Left colon (tissue), 2 donors: ENCODE measurements at places on chromosomes 5 and 9. TPM values are rescaled to one million over a fixed set of nuclear protein-coding genes. Genes with fewer than 3 reads are reported as not detected.

DNA sequence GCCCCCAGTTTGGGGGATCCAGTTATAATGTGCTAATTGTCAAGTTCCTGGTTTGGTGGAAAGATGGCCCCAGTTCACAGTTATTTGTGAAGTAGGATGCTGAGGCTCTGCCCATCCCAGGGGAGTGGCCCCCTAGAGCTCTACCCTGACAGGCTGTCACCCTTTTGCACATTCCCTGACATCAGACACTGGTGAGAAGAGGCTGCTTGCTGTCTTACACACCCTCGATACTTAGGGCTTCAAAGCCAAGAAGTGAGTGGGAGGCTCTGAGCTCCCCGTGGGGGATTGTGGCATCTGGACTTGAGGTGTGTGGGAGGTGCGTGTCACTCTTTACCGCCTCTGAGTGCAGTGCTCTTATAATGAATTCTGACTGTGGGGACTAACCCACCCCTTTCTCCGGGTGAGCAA lies 168.5 kb downstream of the DOCK2 start:
- DNase-seq, result no peak

The ST8SIA4 gene
- 6.1 TPM for total RNA-seq

The RICTOR gene
- 22.6 TPM for total RNA-seq

DNA sequence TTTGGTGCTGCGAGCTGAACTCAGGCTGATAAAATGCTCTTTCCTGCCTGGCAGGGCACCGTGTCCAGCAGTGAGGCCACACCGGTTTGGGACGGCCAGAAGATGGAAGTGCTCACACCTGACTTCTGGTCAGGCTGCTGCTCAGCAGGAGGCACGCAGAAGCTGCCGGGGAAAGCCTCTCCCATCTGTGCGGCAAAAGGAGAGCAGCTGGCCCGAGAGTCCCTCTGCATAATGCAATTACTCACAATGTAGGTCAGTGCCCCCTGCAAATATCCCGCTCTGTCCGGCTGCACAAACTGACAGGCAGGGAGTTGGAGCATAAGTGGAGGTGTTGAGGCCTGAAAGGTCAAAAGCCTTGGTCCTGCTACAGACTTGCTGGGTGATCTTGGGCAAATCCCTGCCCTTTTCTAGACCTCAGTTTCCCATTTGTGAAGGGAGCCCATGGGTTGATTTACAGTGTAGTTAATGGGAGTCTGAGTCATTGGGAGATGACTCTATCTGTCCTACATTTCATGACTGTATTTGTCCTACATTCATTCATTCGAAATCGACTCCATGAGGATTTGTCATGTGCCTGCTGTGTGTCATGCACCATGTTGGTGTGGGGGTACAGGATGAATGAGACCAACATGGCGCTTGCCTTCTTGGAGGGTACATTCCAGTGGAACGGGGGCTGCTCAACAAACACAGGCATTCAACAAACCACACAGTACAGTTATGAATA lies 61.8 kb upstream of the TBC1D2 start:
- DNase-seq, result no peak

DNA sequence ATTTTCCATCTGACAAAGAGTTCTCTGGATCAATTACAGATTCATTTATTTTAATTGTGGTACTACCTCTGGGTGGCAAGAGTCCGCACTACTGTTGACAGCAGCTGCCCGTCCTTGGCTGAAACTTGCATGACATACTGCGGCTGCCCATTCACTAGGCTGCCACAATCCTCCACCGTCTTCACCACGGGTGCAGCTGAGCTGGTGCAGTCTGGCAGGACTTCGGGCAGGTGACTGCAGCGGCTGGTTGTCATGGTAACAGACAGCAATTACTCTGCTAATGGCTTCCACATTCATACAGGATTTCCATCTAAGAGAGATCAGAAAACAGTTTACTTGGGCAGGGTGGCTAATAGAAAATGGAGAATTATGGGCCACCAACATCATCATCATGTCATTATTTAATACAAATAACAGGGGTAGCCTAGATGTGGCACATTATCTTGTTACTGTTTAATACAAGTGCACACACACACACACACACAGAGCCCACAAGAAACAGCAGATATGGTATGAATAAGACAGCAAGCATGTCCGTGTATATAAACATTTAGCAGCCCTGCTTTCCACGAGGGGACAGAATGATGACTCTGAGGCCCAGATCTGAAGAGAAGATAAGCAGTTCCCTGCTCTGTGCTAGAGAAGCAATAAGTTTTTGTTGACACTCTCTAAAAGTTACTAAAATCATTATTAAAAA lies 112.3 kb downstream of the MARCHF3 start:
- no peak for DNase-seq

- DNase-seq, result peak; percentile 11
These were observed 2124.9 kb downstream of the MAT2B start for GRCh38 chr5:165630261-165630778.

DNA sequence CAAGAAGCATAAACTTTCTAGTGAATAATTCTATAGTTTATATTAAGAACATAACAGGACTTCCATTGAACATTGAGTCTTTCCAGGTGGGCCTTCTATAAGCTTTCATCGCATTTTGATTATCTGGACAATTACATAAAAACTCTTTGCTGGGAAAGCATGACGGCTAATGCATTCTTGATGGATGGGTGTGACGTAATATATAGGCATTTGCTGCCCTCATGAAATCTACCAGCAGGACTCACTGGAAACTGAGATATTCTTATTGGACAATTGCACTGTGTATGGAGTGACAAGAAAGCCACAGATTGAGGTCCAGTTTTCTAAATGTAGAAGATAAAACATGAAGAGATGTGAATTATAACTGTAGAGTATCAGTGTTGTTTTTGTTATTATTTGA lies 15.0 kb downstream of the PTPRD start:
- no peak for DNase-seq

The TAF11L10 gene
- total RNA-seq, result not detected

The RAI14 gene
- 11.3 TPM for total RNA-seq

DNA sequence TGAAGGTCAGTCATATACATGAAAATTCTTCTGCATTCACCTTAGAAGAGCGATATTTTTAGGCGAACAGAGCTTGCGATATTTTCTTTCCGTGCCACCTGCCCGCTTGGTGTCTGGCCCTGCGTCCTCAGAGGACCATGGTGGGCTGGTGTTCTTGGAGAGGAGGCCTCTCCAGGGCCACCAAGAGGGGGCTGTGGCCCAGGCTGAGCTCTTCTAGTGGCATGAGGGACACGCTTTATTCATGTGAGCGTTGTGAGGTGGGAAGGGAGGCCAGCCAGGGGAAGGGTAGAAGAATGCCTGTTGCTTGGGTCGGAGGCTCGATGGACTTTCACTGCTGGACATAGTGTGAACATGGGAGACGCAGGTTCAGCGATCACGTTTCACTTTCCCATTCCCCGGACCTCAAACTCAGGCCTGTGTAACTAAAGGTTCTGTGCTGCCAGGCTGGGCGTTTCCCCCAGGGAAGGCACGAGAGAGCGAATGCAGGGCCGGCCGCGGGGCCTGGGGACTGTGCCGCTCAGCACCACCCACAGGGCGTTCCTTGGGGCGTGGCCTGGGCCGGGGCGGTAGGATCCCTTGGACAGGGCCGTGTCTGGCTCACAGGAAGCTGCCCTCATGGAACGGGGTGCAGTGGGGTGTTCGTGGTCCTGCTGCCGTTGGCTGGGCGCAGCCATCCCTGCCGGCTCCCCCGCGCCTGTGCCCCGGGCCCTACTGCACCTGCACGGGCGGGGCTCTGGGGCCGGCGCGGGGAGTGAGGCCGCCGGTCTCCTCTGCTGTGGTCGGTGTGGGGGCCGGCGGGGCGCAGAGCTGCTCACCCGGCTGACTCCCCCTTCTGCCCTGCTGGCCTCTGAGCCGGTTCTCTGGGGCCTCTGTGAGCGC lies 40.7 kb upstream of the CLPTM1L start:
- DNase-seq, result peak; percentile 92
